Esophagus mucosa (tissue), 1 donor: ENCODE measurements at places on chromosomes 16 and 17. TPM values are rescaled to one million over a fixed set of nuclear protein-coding genes. Genes with fewer than 3 reads are reported as not detected.

The GPT2 gene
- 92.0 TPM for total RNA-seq

The WBP2 gene
- total RNA-seq = 57.5 TPM

The CAVIN1 gene
- 67.0 TPM for total RNA-seq

The NUPR1 gene
- 64.4 TPM for total RNA-seq

The GLIS2 gene
- 0.80 TPM for total RNA-seq

The CCL16 gene
- not detected for total RNA-seq

The CDH8 gene
- total RNA-seq = 0.48 TPM

The SLC47A1 gene
- total RNA-seq = 2.7 TPM

The RPS6KB1 gene
- 36.6 TPM for total RNA-seq

The TP53TG3B gene
- not detected for total RNA-seq

The GJC1 gene
- total RNA-seq = 1.4 TPM

The RUNDC3A gene
- total RNA-seq = 6.0 TPM

The ATXN1L gene
- 12.5 TPM for total RNA-seq

The CDC6 gene
- 12.8 TPM for total RNA-seq

The CD300C gene
- total RNA-seq = 0.16 TPM

The SLC16A11 gene
- total RNA-seq = 0.60 TPM

The CCL4L2 gene
- total RNA-seq = not detected

The CHD9NB gene
- 2.2 TPM for total RNA-seq

The NPIPA8 gene
- total RNA-seq = 5.8 TPM

The UTS2R gene
- total RNA-seq = not detected

The PAM16 gene
- 34.3 TPM for total RNA-seq

The CMTM1 gene
- 0.60 TPM for total RNA-seq

The COL1A1 gene
- total RNA-seq = 42.7 TPM

The SLC52A1 gene
- total RNA-seq = 0.68 TPM

The ST6GALNAC1 gene
- total RNA-seq = 16.9 TPM

The RPL38 gene
- 1,104 TPM for total RNA-seq

The DHRS13 gene
- 10.0 TPM for total RNA-seq

The KRT31 gene
- total RNA-seq = 4.4 TPM

The DOC2A gene
- total RNA-seq = 0.20 TPM

The SLC38A8 gene
- not detected for total RNA-seq

The KCNJ12 gene
- not detected for total RNA-seq

The TMEM114 gene
- not detected for total RNA-seq

The CAPNS2 gene
- 28.0 TPM for total RNA-seq

The TLCD2 gene
- 10.9 TPM for total RNA-seq

The PLEKHH3 gene
- 49.6 TPM for total RNA-seq

The C17orf78 gene
- total RNA-seq = not detected

The HSF5 gene
- not detected for total RNA-seq
